NCI-H446 treated with DMSO at 0.1 percent for 48 hours (cell line): ENCODE measurements at places on chromosomes 7 and 10.

DNA sequence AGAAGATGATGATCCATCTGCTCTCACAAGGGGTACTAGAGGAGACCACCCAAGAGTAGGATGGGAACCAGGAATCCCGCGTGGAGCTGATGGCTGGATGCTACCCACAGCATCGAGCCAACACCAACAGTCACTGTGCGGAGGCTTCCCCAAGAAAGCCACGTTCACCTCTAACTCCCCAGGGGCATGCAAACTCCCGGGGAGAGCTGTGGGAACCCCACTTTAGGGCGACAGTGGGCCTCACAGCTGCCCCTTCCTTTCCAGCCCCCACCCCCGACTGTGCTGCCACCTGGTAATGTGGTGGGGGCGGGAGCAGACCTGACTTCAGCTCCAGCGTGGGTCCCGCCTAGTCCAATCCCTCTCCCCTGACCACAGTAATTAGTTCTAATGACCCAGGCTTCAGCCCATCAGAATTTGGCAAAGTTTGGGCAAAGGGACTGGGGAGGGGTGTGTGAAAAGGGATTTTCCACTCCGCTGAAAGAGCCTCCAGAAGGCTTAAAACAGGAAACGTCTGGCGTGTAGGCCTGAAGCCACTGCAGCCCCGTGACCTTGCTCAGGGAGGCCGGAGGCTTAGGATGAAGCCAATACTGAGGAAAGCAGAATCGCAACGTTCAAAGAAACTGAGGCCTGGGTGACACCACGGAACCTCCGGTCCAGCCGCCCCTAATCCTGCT, 20.3 kb downstream of the ASB13 start:
- DNase-seq, result no peak

DNA sequence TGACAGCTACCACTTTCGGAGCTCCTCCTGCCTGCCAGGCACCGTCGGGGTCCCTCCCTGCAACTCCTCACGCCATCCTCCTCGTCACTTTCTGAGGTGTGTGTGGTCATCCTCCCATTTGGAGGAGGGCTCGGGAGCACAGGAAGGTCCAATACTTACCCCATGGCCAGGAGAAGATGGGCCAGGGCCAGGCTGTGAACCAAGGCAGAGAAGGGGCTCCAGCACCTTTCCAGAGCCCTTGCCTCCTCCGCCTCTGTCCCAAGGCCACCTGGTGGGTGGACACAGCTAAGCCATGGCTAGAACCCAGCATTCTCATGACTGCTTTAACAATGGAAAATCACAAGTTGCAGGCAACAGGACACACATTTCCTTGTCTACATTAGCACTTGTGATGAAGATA, 215.5 kb downstream of the TCERG1L start:
- no peak for DNase-seq

- no peak for DNase-seq
These were observed 101.9 kb downstream of the LHPP start for GRCh38 chr10:124563320-124564040.

DNA sequence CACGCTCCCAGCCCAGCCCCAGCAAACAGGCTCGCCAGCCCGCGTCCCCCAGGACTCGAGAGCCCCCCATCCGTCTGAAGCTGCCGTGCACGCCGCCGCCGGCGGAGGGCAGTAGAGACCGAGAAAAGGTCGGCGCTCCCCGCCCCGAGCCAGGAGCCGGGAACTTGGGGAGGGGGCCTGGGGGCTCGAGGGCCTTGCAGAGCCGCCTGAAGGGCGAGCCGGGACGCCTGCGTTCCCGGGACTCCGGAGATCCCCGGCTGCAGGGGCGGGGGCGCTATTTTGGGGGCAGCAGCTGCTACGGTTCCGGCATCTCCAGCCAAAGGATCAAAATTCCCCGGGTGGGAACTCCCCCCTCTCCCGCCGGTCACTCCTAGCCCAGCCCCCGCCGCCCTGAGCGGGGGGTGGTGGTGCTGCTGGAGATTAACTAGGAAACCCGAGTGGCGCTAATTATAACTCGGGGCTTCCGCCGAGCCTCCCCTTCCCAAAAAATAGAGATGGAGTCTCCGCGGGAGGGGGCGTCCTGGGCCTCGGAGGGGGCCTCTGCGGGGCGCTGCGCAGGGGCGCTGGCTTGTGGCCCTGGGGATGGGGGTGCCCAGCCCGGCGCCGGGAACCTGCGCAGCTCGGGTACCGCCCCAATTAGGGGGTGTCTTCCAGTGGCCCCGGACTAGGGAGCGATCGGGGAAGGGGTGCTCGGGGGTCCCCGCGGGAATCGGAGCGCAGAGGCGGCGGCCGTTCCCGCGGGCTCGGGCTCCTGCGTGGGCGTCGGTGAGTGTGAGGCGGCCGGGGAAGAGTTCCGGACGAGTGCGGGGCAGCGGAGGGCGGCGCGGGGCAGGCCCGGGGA, 608 bp downstream of the ACHE start:
- no peak for DNase-seq

DNA sequence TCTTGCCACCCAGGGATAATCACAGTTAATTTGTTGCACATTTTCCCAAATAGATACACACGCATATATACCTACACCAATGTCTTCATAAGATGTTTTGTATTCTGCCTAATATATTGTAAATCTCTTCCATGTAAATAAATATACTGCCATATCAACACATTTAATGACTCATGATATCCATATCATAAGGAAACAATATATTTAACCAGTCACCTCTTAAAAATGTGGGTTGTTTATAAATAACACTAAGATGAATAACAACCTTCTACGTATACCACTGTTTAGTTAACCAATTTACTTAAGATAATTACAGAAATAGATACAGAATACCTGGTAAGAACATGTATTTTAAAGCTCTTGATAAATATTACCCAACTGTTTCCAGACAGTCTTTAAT, 38.2 kb downstream of the ELAPOR2 start:
- DNase-seq, result no peak

- no peak for DNase-seq
These were observed 45.3 kb downstream of the STARD3NL start for GRCh38 chr7:38223306-38223705.

- no peak for DNase-seq
These were observed 157.4 kb downstream of the SKIDA1 start for GRCh38 chr10:21368022-21368582.

- no peak for DNase-seq
These were observed 133.8 kb upstream of the ZNF92 start for GRCh38 chr7:65239707-65240352.

GRCh38 chr7:2165239-2165609, 67.5 kb downstream of the MAD1L1 start:
- DNase-seq, result no peak

- DNase-seq, result no peak
These were observed 30.1 kb downstream of the DENND2A start for GRCh38 chr7:140610204-140611165.

GRCh38 chr7:71238581-71239295, 106.8 kb downstream of the GALNT17 start:
- DNase-seq, result no peak

GRCh38 chr7:141221007-141221612, 147.2 kb downstream of the TMEM178B start:
- no peak for DNase-seq

DNA sequence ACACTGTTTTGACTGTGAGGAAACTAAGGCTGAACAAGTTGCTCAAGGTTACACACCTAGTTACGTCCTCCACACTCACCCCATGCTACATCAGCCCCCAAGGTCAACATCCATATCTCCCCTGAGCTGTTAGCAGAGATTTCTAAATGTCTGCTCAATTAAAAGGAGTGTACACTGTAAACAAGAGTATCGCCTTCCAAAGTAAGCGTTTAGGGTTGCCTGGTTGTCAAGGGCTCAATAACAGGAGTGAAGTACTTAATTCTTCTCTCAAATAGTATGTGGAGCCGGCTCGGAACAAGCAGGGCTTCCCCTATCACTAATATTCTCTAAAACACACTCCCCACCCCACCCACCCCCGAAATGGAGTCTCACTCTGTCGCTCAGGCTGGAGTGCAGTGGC, 412.8 kb upstream of the GALNT17 start:
- no peak for DNase-seq

DNA sequence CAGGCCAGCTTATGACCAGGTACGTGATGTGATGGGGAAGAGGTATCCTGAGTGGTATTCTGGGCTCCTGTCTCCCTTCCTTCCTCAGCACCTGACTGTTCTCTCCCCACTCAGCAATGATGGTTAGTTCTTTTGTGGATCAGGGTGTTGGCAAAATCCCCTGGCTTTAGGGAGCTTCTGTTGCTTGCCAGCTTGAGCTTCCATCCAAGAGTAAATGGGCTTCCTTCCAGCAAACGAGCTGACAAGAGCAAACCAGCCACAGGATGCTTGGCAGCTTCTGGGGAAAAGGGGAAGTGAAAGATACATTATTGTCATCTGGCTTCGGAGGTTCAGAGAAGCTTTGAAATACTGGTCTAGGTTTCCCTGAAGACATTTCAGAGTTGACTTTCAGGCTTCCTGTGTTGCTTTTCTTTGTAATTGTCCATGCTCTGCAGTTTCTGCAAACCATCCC, 5.2 kb downstream of the DUSP5 start:
- DNase-seq, result peak; percentile 90

GRCh38 chr10:105189463-105189800, 548.3 kb downstream of the SORCS3 start:
- no peak for DNase-seq

DNA sequence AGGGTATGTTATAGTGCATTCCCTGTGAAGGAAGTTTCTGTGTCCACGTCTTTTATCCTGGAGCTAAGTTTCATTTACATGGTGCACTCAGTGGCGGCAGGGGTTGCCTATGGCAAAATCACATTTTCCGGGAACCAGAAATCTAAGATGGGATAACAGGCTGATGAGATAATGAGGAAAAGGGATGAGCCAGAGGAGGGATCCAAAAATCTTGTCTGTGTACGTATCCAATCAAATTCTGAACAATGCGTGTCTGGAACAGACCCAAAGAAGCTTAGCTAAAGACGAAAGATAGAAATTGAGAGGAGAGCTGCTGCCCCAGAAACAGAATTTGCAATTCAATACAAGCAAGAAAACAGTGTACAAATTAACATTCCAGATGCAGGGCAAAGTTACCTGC, 16.1 kb downstream of the LANCL2 start:
- no peak for DNase-seq

GRCh38 chr10:25701652-25702051, 232.4 kb upstream of the MYO3A start:
- no peak for DNase-seq

GRCh38 chr7:6437251-6437650, 10.5 kb downstream of the DAGLB start:
- no peak for DNase-seq

DNA sequence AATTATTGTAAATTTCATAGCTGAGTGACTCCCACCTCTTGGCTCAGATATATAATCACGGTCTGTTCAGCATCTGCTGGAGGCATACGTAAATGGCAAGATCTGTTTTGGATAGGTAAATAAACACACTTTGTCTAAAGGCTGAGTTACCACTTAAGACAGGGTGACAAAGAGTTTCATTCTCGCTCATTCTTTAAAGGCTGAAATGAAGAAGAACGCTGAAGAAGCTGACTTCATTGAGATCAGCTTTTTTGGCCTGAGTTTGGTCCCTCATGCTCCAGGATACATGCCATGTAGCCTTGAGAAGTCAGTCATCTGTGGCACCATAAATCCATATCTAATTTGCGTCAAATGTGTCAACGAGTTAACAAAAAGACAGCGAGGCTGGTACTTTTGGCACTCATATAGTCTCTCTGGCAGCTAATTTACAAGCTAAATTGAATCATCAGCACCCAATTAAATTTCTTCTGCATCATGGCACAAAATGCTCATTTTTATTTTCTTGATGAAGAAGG, 309.9 kb downstream of the GPAM start:
- DNase-seq, result peak; percentile 88

GRCh38 chr7:22301790-22302189, 55.2 kb downstream of the RAPGEF5 start:
- DNase-seq, result no peak

GRCh38 chr7:81244224-81244623, 325.4 kb upstream of the SEMA3C start:
- DNase-seq, result peak; percentile 56

GRCh38 chr10:101244321-101245050, 15.2 kb upstream of the LBX1 start:
- DNase-seq, result peak; percentile 71

GRCh38 chr10:89295597-89295996, 6.2 kb upstream of the IFIT2 start:
- DNase-seq, result no peak

- no peak for DNase-seq
These were observed 244.8 kb upstream of the TCERG1L start for GRCh38 chr10:131556061-131556896.

DNA sequence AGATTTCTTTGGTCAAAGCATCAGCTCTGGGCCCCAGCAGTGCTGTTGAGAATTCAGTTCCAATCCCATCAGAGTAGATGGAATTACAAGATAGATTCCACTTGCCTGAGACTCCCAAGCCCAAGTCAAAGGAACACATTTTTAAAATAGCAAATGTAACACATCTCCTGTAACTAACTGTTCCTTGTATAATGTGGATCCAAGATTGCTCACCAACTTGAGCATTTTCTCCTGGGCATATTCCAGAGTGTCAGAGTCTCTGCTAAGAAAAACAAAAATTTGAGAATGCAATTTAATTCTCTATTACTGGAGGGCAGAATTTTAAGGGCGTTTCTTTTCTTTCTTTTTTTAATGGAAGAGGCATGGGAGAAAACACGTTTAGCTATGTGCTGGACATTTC, 136.7 kb downstream of the NEBL start:
- DNase-seq, result no peak

GRCh38 chr10:34916314-34916713, 101.2 kb upstream of the PARD3 start:
- peak; percentile 33 for DNase-seq

DNA sequence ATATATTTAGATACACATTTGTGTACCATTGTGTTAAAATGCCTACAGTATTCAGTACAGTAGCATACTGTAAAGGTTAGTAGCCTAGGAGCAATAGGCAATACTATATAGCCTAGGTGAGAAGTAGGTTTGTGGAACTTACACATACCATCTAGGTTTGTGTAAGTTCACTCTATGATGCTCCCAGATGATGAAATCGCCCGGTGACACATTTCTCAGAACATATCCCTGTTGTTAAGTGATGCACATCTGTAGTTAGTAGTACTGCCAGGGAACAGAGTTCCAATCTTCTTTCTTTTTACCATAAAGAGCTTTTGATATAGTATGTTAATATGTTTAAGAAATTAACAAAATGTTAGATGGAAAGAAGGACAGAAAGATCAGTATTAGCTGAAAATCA, 138.2 kb downstream of the SNX13 start:
- DNase-seq, result no peak

DNA sequence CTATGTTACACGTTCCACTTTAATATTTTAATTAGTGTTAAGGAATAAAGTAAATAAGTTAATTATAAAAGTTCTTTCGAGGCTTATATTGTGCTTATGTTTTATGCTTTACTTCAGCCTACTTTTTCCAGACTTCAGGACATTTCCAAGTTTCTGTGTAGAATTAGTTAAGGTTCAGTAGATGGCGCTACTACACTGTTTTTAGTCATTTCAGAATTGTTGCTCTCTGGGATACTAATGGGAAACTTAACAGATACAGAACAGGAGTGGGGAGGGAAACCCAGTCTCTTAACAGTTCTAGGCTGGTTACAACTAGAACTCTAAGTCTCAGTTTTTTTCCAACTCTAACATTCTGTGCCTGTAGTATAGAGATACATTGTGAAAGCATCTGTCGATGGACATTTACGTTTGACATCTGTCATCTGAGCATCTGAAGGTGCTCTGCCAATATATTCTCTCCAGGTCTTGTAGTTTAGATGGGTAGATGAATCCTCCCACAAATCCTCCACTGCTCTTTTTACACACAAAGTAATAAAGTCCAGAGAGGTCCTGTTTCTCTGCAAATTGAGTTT, 56.8 kb upstream of the FAM171A1 start:
- DNase-seq, result peak; percentile 10

- DNase-seq, result no peak
These were observed 92.6 kb upstream of the HECTD2 start for GRCh38 chr10:91317541-91317940.

GRCh38 chr10:13018171-13018570, 16.7 kb upstream of the CCDC3 start:
- no peak for DNase-seq
